ENCODE measurements at places on chromosomes 6 and 20.
A peak's percentile ranks its signal among the peaks of the same experiment; 100 is the strongest.

DNA sequence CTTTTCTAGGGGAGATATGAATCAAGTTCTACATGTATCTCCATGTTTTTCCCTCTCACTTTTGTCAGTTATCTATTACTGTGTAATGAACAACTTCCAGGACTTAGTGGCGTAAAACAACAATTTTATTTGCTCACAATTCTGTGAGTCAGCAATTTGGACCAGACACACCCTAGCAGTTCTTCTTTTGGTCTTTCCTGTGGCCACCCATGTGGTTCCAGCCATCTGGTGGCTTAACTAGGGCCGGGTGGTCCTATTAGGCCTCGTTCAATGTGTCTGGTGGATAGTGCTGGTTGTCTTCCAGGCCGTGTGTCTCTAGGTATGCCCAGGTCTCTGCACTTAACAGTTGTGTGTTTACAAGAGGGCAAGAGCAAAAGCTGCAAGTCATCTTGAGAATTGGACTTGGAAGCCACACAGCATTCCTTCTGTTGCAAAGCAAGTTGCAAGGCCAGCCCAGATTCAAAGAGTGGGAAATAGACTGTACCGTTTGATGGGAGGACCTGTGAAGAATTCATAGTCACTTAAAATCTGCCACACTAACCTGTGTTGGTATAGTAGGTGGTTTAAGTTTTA is 20.8 kb upstream of the SLC35D3 start:
- H3K27ac ChIP-seq, result no peak overlapping the region
- H3K27me3 ChIP-seq, result no peaks in the 10 kb centered on the region
- peaks cover 6% of the 10 kb centered on the region for H3K36me3 ChIP-seq
- no peak overlapping the region for H3K4me3 ChIP-seq

DNA sequence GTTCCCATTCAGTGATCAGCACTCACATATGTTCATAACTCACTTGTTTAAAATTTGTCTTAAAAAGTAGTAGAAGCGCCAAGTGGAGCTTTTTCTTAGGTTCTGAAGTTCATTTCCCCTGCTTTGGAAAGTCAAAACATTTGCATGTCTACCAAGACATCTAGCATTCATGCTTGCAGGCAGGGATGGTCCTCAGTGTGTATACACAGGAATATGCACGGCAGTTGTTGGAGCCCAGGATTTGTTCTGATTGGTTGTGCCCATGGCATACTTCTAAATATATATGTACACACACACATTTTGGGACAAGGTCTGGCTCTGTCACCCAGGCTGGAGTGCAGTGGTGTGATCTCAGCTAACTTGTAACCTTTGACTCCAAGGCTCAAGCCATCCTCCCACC is 2.4 kb upstream of the GPX6 start:
- DNase-seq, result no peak
- peaks cover 17% of the 10 kb centered on the region for H3K27me3 ChIP-seq
- H3K27ac ChIP-seq, result no peak overlapping the region
- H3K4me1 ChIP-seq, result peaks cover 4% of the 10 kb centered on the region
- no peak overlapping the region for H3K4me3 ChIP-seq
- no peaks in the 10 kb centered on the region for H3K36me3 ChIP-seq

- no peaks in the 10 kb centered on the region for H3K27me3 ChIP-seq
- no peaks in the 10 kb centered on the region for H3K4me1 ChIP-seq
- H3K36me3 ChIP-seq, result no peaks in the 10 kb centered on the region
- DNase-seq, result no peak
- no peak overlapping the region for H3K27ac ChIP-seq
- no peak overlapping the region for H3K4me3 ChIP-seq
These were observed 46.9 kb upstream of the QKI start for GRCh38 chr6:163367497-163368183.

GRCh38 chr6:144725736-144726522 is 440.8 kb downstream of the UTRN start:
- no peak overlapping the region for H3K27ac ChIP-seq
- peaks cover 11% of the 10 kb centered on the region for H3K36me3 ChIP-seq
- H3K4me1 ChIP-seq, result peaks cover 16% of the 10 kb centered on the region
- H3K4me3 ChIP-seq, result no peak overlapping the region

- no peak overlapping the region for H3K4me3 ChIP-seq
- H3K27me3 ChIP-seq, result no peaks in the 10 kb centered on the region
- no peak for DNase-seq
- no peak overlapping the region for H3K27ac ChIP-seq
These were observed 8.6 kb upstream of the CARMIL1 start for GRCh38 chr6:25270559-25270958.

GRCh38 chr6:9420316-9421015 is 985.1 kb upstream of the SLC35B3 start:
- no peak overlapping the region for H3K4me3 ChIP-seq
- no peak overlapping the region for H3K27ac ChIP-seq
- H3K27me3 ChIP-seq, result no peaks in the 10 kb centered on the region

GRCh38 chr6:129345890-129346289 is 364.1 kb downstream of the ARHGAP18 start:
- DNase-seq, result no peak
- H3K27me3 ChIP-seq, result no peaks in the 10 kb centered on the region
- no peaks in the 10 kb centered on the region for H3K36me3 ChIP-seq
- no peaks in the 10 kb centered on the region for H3K4me1 ChIP-seq

- H3K4me1 ChIP-seq, result no peaks in the 10 kb centered on the region
- H3K4me3 ChIP-seq, result no peak overlapping the region
- no peak for DNase-seq
- H3K27ac ChIP-seq, result no peak overlapping the region
These were observed 523.8 kb upstream of the FLRT3 start for GRCh38 chr20:14861028-14861699.

DNA sequence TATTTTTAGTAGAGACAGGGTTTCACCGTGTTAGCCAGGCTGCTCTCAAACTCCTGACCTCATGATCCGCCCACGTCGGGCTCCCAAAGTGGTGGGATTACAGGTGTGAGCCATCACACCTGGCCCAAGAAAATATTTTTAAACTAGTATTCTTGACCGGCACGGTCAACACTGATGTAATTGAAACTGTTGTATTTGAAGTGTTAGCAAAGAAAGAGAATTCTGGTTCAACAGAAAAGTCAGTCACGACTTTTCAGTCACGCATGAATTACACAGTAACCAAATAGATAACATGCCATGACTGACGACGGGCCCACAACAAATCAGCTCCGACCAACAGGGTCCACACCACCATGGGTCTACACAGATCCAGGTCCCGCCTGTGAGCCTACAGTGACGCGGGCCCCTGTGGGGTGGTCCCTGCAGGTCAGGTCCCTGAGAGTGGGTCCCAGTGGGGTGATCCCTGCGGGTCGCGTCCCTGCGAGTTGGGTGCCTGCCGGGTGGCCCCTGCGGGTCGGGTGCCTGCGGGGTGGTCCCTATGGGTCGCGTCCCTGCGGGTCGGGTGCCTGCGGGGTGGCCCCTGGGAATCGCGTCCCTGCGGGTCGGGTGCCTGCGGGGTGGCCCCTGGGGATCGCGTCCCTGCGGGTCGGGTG is 1.0 kb downstream of the GMEB2 start:
- H3K36me3 ChIP-seq, result peaks cover 8% of the 10 kb centered on the region
- peak overlapping the region; percentile 61 for H3K27ac ChIP-seq
- DNase-seq, result no peak
- peaks cover 41% of the 10 kb centered on the region for H3K4me1 ChIP-seq
- H3K27me3 ChIP-seq, result no peaks in the 10 kb centered on the region

DNA sequence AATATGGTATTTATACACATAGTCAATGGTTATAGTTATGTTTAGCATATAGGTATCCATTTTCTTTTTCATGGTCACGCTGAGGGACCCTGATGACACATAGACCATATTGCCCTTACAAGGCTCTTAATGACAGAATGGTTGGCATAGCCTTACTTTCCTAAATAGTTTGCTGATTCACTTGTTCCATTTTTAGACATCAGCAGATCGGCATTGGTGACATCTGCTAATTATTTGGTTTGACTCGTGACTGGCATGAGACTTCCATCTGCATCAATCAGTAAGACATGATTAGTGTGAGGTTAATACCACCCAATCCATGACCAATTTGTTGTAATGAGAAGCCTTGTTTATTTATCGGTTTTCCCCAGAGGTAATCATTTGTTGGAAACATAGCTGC is 309.7 kb downstream of the ALDH8A1 start:
- H3K4me3 ChIP-seq, result no peak overlapping the region
- H3K27me3 ChIP-seq, result no peaks in the 10 kb centered on the region
- H3K4me1 ChIP-seq, result no peaks in the 10 kb centered on the region
- DNase-seq, result no peak

DNA sequence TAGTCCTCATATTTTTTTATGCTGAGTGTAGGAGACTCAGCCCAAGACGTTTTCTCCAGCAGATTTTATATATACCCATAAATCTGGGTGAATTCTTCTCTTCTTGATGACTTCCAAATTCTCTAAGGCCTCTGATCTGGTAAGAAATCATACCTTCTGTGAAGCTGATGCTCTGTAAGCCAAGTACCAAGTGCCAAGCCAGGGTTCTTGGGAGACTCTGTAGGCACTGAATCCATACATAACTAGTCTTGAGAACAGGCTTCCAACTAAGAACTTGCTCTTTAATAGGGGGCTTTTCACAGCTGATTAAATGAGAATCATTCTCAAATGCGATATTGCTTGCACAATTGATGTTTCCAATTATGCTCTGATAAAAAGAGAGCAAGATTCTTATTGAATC is 87.6 kb downstream of the PRKN start:
- H3K36me3 ChIP-seq, result no peaks in the 10 kb centered on the region
- H3K4me3 ChIP-seq, result no peak overlapping the region
- no peaks in the 10 kb centered on the region for H3K27me3 ChIP-seq
- no peaks in the 10 kb centered on the region for H3K4me1 ChIP-seq
